ENCODE measurements at places on chromosomes 7 and 10. TPM values are rescaled to one million over a fixed set of nuclear protein-coding genes. Genes with fewer than 3 reads are reported as not detected.

The CCDC186 gene
- total RNA-seq, result 12.8 TPM

The LIPF gene
- not detected for total RNA-seq

The TAS2R5 gene
- 0.53 TPM for total RNA-seq

The OGDH gene
- 49.6 TPM for total RNA-seq
